ENCODE measurements at places on chromosomes 3 and 15. TPM values are rescaled to one million over a fixed set of nuclear protein-coding genes. Genes with fewer than 3 reads are reported as not detected.

DNA sequence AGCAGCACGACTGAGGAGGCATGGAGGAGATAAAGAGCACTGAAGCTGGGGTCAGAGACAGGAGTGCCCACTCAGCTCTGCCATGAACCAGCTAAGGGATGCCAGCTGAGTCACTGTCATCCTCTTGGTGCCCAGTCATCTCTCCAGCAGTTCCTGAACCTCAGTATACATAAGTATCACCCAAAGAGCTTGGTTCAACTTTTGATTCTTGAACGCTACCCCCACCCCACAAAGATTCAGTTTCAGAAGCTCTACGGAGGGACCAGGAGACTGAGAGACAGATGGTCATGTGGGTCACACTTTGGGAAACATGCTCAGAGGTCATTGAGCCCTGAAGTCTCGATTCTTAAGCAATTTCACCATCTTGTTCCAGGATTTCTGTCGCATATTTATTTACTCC, 108.4 kb downstream of the ALDH1A2 start:
- no peak for DNase-seq

GRCh38 chr3:139020036-139020867, 474 bp downstream of the PRR23B start:
- DNase-seq: no peak

GRCh38 chr3:99013077-99013476, 111.6 kb upstream of the DCBLD2 start:
- no peak for DNase-seq

Gene EEF1AKMT4
- 3.9 TPM for total RNA-seq

Gene IQCF5
- not detected for total RNA-seq

DNA sequence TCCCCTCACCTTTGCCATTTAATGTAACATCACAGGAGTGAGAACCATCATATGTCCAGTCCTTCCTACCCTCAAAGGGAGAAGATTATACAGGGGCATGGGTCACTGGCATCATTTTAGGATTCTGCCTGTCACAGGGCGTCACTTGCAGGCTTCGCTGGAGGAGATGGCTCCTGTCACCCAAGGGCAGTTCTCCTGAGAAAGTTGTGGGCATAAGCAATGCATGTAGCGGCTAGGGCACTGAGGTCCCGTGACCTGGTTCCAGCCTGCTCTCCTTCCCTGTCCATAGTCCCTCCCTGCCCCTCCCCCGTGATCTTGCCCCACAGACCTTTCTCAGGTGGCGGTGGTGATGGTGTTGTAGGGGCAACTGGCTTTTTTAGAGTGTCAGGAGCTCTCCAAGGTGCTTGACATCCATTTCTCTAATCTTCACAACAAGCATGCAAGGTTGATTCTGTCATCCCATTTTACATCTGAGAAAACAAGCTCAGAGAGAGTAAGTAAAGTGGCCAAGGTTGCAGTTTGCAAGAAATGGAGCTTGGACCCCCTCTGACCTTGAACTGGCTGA, 241.5 kb upstream of the CTDSPL start:
- no peak for DNase-seq

Gene ASB14
- not detected for total RNA-seq

DNA sequence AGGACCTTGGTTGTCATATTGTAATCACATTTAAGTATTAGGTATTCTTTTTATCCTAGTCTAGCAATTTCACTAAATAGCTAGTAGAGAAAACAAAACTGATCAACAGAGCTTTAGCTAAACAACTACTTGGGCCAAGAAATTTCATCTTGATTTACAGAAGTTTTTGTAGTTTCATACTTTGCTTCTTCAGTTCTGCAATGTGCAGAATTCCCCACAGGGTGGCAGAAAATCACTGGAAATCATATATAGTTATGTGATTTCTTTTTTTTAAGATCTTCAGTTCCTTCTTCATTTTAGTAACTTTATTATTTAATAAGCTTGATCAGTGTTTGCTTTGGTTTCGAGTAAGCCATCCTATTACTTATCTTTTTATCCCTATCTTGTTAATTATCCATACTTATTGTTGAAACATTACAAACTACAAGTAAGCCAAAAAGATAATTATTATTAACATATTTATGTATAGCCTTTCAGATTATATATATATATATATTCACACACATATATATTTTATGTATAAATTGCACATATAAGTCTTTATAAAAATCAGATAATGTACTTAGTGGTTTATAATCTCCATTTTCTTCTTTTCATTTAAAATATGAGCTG, 2.2 kb upstream of the BNIP2 start:
- DNase-seq: no peak

- no peak for DNase-seq
These were observed 428.4 kb upstream of the MDFIC2 start for GRCh38 chr3:70740872-70741271.

- DNase-seq: no peak
These were observed 247.6 kb upstream of the PROK2 start for GRCh38 chr3:72032441-72033135.

Gene XXYLT1
- 25.4 TPM for total RNA-seq

GRCh38 chr3:123090728-123091531, 24.1 kb downstream of the PDIA5 start:
- DNase-seq: no peak

DNA sequence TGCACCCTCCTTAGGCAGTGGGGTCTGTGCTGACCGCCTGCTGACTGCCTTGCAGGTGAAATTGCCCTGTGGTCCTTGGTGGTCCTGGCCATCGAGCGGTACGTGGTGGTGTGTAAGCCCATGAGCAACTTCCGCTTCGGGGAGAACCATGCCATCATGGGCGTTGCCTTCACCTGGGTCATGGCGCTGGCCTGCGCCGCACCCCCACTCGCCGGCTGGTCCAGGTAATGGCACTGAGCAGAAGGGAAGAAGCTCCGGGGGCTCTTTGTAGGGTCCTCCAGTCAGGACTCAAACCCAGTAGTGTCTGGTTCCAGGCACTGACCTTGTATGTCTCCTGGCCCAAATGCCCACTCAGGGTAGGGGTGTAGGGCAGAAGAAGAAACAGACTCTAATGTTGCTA, 2.4 kb downstream of the RHO start:
- no peak for DNase-seq

DNA sequence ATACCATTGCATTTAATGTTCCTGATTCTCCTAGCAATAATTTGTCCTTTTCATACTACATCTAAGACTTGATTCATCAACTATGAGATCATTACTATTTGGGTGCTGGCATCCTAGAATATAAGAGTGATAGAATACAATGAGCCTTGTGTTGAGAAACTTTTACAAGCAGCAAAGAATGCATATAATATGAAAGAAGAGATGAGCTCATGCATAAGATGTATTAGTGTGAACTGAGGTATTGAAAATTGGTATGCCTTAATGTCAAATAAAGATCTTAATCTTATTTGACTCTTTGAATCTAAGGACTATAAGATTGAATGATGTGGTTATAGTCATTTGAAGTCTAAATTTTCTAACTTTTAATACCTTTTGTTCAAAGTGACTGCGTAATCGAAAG, 220.0 kb upstream of the ARHGEF26 start:
- no peak for DNase-seq

DNA sequence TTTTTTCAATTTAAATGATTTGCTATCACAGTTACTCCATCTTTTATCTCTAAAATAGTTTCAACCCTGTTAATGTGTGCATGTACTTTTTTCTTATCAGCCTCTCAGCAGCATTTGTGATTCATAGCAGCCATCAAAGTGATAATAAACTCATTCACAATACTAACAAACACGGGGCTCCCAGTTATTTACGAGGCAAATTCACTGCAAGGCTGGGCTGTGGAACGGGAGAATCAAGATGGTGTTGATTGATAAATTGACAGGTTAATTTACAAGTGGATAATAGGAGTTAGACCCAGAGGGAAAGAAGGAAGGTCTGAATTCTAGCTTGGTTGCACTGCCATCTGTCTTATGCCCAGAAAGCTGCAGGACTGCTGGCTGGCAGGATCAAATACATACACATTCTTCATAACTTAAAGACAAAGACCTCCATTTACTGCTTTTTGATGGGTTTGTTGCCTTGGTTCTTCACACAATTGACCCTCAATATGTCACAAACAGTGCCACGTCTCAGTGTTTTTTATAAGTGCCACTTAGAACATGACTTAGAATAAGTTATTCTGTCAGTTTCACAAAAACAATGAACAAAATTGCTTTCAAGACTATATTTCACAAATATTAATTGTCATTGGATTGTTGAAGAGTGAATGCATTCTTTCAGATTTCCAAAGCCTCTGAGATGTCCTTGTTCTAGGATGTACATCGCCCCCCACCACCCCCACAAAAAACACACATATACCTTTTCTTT, 562.8 kb downstream of the NR2F2 start:
- DNase-seq: no peak

- no peak for DNase-seq
These were observed 40.9 kb downstream of the PML start for GRCh38 chr15:74035121-74036017.

DNA sequence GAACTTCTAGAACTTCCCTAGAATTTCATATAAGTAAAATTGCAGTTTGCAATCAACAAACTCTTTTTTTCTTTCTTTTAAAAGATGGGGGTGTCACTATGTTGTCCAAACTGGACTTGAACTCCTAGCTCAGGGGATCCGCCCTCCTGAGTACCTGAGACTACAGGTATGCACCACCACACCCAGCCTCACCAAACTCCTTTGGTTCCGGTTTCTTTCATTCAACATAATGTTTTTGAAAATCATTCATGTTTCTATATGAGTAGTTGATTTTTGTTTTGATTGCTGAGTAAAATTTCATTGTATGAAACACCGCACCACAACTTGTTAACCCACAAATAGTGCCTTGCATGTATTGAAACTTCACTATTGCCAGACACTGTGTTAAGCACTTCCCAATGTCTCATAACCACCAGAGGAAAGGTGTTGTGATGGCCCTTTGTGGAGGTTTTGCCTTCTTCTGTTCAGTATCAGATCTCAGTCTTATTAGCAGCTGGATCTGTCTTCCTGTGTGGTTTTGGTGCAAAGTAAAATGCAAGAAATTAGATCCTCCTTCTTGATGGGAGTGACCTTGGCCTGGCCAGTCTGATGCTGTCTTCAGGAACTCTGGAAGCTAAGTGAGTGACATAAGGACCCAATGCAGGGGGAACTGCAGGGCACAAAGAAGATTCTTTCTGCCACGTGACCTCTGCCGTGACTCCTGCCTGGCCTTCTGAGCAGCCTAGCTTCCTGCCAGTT, 78.8 kb upstream of the UBE2E1 start:
- DNase-seq: no peak

- DNase-seq: no peak
These were observed 22.5 kb upstream of the EPHB1 start for GRCh38 chr3:134772591-134772990.

DNA sequence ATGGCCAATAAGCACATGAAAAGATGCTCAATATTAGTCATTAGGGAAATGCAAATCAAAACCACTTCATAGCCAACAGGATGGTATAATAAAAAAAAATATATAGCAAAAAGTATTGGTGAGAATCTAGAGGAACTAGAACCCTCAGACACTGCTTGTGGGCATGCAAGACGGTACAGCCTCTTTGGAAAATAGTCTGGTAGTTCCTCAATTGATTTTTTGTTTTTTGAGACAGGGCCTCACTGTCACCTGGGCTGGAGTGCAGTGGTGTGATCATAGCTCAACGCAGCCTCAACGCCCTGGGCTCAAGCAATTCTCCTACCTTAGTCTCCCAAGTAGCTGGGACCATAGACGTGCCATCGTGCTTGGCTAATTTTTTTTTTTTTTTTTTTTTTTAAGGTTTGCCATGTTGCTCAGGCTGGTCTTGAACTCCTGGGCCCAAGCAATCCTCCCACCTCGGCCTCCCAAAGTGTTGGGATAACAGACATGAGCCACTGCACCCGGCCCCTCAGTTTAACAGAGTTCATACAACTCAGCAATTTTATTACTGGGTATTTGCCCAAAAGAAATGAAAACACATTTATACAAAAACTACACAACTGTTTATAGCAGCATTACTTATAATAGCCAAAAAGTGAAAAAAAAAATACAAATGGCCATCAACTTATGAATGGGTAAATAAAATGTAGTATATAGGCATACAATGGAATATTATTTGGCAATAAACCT, 5.1 kb downstream of the PRC1 start:
- DNase-seq: no peak

DNA sequence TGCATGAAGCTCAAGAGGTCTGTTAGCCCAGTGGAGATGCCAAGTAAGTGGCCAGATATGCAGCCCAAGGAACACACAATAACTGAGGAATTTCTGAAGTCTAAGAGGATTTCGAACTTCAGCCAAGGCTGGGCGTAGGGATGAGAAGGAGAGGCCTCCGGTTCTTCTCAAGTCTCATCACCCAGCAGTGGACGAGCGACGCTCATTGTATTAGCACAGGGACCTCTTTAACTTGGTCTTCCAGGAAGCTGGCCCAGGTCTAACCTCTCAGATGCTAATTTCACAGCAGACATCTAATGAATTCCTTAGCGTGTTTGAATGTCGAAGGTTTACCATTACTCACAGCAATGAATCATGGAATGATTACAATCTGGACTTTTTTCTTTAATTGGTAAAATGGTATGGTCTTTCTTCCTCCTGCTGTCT, 85.0 kb downstream of the HES1 start:
- DNase-seq: no peak

GRCh38 chr3:71859123-71859519, 74.2 kb upstream of the PROK2 start:
- no peak for DNase-seq

GRCh38 chr3:180743813-180744590, 64.7 kb upstream of the CCDC39 start:
- no peak for DNase-seq

- DNase-seq: no peak
These were observed 77.5 kb downstream of the ADCY5 start for GRCh38 chr3:123371426-123371825.

DNA sequence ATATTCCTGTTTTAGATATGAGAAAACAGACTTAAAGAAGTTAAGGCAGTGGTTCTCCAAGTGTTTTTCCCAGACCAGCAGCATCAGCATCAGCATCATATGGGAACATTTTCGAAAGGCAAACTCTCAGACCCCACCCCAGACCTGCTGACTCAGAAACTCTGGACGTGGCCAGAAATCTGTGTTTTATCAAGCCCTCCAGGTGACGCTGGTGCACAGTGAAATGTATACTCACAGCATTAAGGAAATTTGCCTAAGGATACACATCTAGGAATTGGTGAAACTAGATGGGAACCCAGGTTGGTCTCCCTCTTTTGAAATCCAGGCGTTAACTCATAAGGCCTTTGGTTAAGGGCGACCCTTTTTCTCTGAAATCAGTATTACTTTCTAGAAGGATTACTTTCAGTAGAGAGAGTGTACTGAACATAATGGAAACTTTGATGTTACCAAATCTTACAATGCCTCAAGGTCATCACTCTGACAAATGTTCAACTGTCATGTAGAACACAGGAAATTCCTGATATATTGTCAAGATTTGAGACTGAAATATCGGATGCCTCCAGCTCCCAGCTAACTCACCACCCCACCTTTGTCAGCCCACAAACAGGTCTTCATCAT, 910.2 kb downstream of the ROBO1 start:
- no peak for DNase-seq

DNA sequence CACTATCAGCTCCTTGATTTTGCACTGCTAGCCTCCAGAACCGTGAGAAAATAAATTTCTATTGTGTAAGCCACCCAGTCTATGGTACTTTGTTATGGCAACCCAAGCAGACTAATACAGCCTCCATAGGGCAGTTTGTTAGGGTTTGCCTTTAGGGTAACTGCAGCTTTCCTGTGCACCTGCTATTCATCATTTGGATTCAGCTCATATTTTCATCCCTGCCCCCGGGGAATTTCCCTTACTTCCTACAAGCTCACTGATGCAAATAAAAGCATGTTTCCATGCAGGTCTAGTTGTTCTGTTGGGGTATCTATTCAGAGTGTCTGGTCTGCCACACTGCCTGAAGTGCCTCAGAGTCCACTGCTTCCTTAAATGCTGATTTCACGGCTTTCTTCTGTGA, 48.6 kb upstream of the ATOSA start:
- DNase-seq: no peak

Gene HIGD2B
- not detected for total RNA-seq

Gene ACTRT3
- total RNA-seq: 2.6 TPM

Measured in progenitor cell of endocrine pancreas (in vitro differentiated cells).